Cortex of kidney (tissue), 1 donor: ENCODE measurements at places on chromosomes 12 and 14.

DNA sequence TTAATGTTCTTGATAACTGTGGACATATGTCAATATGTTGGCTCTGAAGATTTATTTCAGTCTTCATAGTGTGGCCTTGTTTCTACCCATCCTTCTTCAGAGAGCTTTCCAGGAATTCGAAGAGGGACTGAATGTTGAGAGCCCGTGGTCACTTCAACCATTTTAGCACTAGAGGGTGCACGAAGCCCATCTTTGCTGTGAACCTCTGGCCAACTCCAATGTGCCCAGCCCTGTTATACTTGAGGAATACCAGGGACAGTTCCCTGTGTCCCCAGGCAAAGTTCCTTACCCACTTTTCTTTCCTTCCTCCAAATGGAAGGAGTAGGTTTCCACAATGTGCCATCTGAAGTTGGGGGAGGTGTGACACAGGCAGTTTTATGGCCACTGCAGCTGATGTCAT, 603.5 kb downstream of the RPL10L start:
- DNase-seq, result no peak

- DNase-seq, result no peak
These were observed 125.6 kb upstream of the MYL2 start for GRCh38 chr12:111045941-111046340.

DNA sequence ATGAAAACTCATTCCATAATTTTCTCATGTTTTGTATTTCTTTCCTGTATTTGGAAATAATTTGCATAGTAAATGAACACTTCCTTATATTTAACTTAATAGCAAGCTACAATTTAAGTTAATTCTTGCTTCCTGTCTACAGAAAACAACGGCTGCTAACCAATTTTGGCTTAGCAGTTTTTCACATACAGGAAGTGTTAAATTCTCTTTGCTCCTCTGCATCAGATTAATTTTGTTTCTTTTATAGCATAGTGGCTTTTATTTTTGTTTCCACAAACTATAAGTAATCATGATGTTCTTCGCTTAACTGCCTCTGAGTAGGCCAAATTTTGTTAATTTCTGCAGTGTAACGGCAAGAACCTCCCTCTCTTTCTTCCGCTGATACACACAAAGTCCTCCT, 182.9 kb downstream of the ALX1 start:
- DNase-seq, result no peak

- no peak for DNase-seq
These were observed 9.5 kb downstream of the POMT2 start for GRCh38 chr14:77311217-77311616.

DNA sequence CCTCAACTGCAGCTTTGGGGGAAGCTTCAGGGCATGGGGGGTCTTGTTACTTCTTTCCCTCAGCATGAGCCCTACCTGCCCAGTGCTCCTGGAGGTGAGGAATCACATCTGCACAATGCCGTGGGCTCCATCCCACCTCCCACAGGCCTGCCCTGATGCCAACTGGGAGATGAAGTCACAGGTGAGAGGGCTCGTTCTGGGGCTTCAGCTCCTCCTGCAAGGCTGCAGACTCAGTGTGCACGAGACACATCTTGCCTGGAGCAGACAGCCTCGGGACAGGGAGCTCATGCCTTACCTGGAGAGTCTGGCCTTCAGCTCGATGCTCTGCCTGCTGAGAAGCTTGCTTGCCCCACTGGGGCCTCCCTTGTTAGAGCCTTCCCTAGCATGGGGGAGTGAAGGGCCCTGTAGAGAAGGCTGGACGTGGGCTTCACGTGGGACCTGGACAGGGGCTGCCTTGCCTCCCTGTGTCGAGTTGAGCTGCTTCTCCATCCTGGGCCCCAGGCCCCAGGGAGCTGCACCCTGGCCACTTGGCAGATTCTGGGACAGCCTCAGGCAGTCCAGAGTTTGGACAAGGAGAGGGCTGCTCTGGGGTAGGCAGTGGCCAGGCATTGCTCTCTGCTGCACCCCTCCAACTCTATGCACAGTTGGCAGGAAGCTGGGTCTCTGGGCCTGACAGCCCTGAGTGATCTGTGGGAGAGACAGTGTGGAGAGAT, 171.4 kb downstream of the KIF26A start:
- DNase-seq, result no peak
